A549 treated with Hydrocortisone at 1 μM for 4 hours (cell line): ENCODE measurements at places on chromosomes 1 and 21. TPM values are rescaled to one million over a fixed set of nuclear protein-coding genes. Genes with fewer than 3 reads are reported as not detected.

The ELF3 gene
- 112 to 157 TPM (median 146 TPM) in 5 replicates for total RNA-seq

The AVPR1B gene
- not detected in 5 replicates for total RNA-seq

The TMIGD3 gene
- total RNA-seq: not detected in 5 replicates

The OR2T35 gene
- not detected in 5 replicates for total RNA-seq

The CHD5 gene
- total RNA-seq: 1.5 to 2.2 TPM (median 1.9 TPM) in 5 replicates

The PRKCZ gene
- total RNA-seq: 8.8 to 10.3 TPM (median 9.7 TPM) in 5 replicates

The VTCN1 gene
- 0.07 to 0.12 TPM (median 0.10 TPM) in 4 of 5 replicates, not detected in the other for total RNA-seq

The SPRR2F gene
- not detected in 5 replicates for total RNA-seq
